Mononuclear cell (primary cell): ENCODE measurements at places on chromosomes 1 and 21. TPM values are rescaled to one million over a fixed set of nuclear protein-coding genes. Genes with fewer than 3 reads are reported as not detected.

OR2L3 gene
- total RNA-seq, result not detected

TCEA3 gene
- 19.2 TPM for total RNA-seq

FLG2 gene
- total RNA-seq, result not detected

TRIM17 gene
- total RNA-seq, result 0.42 TPM

ZNF695 gene
- 0.52 TPM for total RNA-seq

MACF1 gene
- 218 TPM for total RNA-seq

PCP4 gene
- total RNA-seq, result not detected

RGS4 gene
- total RNA-seq, result not detected
